ENCODE measurements at places on chromosomes 2 and 18.

GRCh38 chr18:35603008-35603407 lies 21.5 kb downstream of the GALNT1 start:
- no peak for DNase-seq

- DNase-seq, result no peak
These were observed 51.0 kb upstream of the GORASP2 start for GRCh38 chr2:170878066-170878465.

GRCh38 chr18:6997808-6998207 lies 119.8 kb downstream of the LAMA1 start:
- DNase-seq, result no peak

- DNase-seq, result no peak
These were observed 1.3 kb downstream of the CYTIP start for GRCh38 chr2:157442636-157443035.

GRCh38 chr18:41660654-41661053 lies 294.4 kb upstream of the PIK3C3 start:
- DNase-seq, result no peak

DNA sequence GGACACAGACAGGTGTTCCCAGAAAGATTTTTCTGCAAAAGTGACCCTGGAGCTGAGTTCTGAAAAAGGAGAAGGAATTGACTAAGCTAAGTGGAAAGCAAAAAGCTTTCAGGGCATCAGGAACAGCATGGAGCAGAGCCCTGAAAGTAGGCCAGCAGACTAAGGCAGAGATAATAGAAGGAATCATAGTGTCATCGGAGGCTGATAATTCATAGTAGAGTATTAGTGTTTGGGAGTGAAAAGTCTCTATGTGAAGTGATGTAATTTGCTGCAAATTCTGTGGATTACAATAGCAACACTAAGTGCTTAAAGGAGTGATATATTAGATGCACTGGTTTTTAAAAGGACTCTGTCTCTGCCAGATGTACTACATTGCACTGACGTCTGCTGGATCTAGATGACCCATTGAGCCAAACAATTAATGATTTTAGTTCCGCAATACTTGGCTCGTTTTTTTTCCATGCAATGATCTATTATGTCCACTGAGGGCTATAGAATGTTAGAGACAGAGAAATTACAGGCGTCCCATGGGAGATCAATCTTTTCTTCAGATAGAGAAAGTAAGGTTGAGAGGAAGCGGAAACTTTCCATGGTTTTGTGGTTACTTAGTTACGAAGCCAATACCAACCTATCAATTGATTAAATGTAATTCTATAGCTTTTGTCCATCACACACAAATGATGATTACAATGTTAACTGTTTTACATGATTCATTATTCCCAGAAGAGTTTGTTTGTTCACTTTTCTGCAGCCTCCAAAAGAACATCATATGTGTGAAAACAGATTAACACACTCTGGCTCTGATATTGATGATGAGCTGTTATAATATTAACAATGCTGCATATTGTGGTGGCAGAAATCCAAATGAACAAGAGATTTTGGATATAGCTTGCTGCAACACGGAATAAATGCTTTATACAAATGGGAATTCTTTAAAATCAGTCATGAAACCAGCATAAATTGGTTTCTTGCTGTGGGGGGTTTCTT lies 143.7 kb downstream of the MC4R start:
- no peak for DNase-seq

DNA sequence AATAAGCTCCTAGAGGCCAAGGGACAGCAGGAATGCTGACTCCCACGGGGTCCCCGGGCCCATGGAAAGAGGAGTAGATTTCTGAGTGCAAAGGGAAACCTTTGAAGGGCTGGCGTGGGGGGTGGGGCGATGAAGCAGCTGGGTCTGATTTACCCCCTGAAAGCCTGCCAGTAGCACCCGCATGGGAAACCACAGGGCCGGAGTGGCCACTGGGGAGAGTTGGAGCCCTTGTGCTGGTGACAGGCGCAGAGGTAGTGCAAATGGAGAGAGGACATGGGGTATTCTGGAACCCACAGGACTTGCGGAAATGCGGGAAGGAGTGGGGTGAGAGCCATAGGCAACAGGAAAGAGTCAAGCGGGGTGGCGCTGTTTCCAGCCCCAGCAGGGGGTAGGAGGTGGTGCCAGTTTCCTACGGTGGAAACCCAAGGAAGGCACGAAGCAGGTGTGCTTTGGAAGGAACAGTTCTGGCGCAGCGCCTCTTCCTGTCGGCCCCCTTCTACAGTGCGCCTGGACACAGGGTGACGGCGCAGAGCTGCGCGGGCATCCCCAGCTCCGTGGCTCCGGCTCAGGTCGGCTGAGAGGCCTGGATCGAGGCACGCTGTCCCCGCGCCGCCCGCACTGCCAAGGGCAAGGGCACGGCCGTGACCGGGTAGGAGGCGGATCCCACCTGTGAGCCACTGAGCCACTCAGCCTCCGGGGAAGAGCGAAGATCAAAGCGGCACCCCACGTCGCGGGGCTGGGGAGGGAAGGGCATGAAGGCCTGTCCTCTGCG lies 149.0 kb upstream of the GLI2 start:
- no peak for DNase-seq

- no peak for DNase-seq
These were observed 185.9 kb upstream of the LINC00305 start for GRCh38 chr18:64334748-64335147.

DNA sequence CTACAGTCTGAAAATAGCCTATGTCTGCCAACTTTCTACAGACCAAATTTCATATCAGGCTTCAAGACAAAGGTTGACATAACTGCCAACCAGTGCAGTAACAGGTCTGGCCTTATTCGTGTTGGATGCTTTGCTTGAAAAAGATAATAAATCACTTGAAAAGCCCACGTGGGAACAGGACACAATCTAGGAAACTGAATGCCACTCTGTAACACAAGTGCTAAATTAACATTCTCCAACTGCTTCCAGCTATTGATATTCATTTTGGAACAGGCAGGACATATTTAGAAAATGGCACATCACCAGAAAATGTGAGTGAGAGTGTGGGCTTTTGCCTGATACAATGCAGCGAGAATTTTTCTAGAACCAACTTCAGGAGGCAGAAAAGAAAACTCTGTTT lies 165.9 kb upstream of the CCDC150 start:
- no peak for DNase-seq

DNA sequence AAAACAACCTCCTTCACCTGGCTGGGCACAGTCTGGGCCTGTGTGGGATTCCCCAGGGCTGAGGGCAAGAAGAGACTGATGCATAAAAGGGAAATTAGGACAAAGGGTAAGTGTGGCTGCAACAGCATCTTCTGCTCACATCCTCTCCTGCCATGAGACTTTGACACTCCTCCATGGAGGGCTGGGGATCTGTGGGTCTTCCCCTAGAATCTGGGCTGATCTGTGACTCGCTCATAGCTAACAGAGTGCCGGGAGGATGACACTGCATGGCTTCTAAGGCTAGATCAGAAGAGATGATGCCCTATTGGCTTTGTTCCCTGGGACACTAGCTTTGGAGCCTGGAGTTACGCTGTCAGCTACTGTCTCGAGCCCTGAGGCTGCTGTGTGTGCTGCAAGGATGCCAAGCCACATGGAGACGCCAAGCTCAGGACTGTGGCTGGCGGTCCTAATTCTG lies 24.3 kb downstream of the MOCOS start:
- DNase-seq, result no peak

DNA sequence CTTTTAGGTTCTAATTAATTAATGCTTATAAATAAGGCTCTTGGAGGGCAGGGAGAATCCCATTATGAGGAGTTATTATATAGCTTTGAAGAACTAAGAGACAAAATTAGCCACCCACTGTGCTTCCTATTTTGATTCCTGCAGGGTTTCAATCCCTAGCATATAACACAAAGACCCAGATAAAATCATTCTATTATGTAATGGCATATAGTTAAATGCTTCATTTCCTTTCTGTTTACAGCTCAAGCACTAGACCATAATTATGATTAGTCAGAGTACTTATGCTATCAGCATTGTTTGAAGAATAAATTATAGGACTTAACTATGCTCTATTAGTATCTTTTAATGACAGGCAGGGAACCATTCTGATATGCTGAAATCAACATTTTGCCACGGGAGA lies 9.1 kb downstream of the GPR155 start:
- DNase-seq, result no peak

GRCh38 chr2:44645937-44646336 lies 284.2 kb downstream of the CAMKMT start:
- DNase-seq, result no peak

DNA sequence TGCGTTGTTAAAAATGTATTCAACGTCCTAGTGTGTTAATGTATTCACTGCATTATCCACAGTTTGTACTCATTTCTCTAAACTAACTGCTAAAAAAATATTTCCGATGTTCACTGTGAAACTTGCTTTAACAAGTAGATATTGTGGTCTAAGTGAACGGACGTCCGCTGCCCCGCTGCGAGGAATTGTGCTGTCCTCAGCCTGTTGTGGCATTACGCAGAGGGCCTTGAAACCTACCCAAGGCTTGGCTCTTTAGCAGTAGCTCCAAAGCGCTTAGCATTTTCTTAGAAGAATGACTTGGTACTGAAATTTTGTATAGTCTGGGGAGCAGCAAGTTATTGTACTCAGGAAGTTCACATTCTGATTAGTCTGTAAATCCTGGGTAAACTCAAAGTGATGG lies 136.5 kb upstream of the SP5 start:
- no peak for DNase-seq

GRCh38 chr18:46398625-46399024 lies 258.4 kb downstream of the LOXHD1 start:
- DNase-seq, result no peak

DNA sequence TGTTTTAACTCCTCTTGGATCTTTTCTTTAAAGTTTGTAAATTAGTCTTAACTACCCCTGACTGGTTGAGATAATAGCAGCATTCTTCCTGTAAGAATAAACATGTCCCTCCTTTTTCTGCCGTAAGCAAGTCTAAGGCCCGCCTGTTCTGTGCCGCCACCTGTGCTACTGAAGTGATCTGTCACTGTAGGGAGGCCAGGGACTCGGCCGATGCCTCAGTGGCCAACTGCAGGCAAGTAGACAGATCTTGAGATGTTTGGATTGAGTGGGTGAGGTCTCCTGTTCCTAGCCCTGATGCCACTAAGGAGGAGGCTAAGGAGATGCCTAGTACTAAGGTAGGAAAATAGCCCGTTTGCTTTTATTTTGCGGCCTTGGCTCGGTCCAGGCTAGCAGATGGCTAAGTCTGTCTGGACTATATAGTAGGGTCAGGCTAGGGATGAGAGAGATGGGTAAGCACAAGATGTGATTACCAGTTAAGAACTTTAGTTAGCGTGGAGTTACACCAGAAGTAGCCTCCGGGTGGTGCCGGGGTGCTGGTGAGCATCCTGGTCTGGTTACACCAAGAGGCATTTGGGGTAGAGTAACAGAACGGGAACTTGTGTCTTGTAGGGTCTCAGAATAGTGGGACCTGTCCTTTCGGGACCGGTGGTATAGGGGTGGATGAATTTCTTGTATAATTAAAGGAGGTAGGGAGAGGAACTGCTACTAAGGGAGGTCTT lies 584.2 kb downstream of the SUCLG1 start:
- no peak for DNase-seq

GRCh38 chr2:14831458-14831857 lies 198.9 kb downstream of the LRATD1 start:
- DNase-seq, result no peak
